ENCODE measurements at places on chromosomes 13 and 19.
A peak's percentile ranks its signal among the peaks of the same experiment; 100 is the strongest.

DNA sequence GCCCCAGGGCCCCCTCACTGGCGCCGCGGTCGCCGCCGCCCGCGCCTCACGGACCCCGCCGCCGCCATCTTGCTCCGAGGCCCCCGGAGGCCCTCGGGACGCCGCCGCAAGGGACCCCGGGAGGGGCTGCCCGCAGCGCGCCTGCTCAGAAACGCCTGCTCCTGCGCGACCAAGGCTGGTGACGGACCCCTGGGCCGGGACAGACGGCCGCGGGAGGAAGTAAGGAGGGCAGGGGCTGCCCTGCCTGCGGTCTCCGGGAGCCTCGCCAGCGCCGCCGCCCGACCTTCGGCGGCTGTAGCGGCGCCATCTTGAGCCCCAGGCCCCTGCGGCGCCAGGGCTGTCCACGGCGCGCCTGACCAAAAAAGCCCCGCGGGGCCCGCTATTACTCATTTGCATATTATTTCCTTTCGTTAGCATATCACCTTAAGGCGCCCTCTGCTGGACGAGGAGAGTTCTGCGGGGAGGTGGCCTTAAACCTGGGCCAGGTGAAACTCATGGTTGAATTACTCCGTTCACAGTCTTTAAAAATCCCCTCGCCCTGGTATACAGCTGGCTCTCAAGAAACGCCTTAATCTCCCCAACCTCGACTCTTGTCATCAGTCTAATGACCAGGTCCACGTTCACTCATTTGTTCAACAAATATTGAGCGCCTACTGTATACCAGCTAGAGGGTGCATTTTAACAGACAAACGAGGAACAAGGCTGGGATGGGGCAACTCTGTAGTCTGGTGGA is at the start of gene REXO1:
REXO1 (minus strand) TSS at position 85 of the 733 bp plus-strand sequence. CDS start 125 bp downstream, outside the sequence.
- peak; percentile 96 for DNase-seq

- no peak for DNase-seq
Measured at GRCh38 chr19:2446381-2446780, 10.4 kb downstream of the LMNB2 start.

GRCh38 chr13:62193919-62194318 is 778.3 kb upstream of the PCDH20 start:
- DNase-seq, result no peak

DNA sequence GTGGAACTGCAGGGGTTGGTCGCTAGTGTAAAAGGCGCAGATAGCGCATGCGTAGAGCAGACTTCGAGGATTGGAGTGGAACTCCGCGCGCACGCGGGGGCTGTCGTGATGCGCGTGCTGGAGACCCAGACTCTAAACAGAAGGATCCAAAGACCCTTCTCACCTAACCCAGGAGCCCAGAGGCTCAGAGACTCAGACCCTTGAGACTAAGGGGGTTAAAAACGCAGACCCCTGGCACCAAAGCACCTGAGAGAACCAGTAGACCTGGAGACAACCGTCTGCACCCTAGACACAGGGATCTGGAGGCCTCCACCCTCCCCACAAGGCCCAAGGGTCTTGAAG is 567 bp upstream of the CTU1 start:
- no peak for DNase-seq

DNA sequence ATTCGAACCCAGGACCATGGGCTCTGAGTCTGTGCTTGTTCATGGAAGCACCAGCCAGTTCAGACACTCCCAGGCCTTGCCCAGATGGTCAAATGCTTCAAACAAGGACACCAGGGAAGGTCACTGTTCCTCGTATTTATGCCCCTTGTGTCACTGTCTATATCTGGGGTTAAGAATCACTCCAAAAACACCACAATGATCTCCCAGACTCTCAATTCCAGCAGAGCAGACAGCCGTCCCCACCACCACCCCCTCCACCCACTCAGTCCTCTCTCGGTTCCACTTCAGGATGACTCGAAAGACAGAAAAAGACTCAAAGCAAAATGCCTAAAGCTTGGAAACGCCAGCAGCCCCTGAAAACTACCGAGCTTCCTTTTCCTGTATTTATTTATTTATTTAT is 79.0 kb downstream of the INSR start:
- no peak for DNase-seq

DNA sequence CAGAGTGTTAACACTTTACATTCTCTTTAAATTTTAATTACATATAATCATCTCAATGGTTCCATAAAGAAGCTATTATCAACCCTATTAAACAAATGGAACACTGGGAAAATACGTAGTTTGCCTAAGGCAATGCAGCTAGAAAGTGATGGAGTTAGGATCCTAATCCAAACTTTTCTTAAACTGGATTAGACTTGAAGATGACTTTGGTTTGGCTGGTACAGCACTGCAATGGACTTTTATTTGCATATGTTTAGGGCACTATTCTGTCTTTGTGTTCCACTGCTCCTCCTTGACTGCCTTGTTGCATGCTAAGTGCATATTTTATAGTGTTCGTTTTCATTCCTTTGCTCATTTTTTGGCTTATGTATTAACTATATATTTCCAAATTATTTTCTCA is 133.5 kb upstream of the UFM1 start:
- DNase-seq, result no peak

DNA sequence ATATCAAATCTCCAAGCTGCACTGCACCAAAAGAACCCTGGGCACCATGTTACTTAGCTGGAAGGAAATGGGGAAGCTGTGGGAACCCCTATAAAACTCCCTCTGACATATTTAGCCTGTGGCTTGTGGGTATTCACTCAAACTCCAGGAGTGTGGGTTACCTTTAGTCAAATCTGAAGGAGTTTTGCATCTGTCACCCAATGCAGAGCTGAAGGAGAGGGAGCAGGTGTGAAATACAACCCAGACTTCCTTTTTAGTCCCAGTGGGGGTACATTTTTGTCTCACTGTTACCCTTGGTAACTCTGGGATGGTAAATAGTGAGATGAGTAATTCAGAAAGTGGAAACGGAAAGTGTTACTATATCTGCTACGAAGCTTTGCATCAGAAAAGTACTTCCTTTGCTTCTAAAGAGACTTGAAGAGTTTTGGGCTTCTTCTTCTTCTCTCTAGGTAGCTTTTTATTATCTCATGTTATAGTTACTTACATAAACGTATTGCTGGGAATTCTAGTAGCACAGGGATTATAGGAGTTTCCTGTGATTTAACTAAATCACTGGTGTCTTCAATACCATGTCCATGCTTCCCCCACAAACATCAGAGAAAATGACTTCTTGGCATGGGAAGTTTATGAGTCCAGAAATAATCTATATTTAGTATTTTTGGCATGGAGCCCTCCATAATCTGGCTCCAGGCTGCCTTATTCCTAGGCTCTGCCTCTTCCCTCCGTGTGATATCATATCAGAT is 105.9 kb downstream of the AKAP11 start:
- DNase-seq, result no peak

- DNase-seq, result no peak
Measured at GRCh38 chr13:23621316-23621645, 51.1 kb downstream of the TNFRSF19 start.

DNA sequence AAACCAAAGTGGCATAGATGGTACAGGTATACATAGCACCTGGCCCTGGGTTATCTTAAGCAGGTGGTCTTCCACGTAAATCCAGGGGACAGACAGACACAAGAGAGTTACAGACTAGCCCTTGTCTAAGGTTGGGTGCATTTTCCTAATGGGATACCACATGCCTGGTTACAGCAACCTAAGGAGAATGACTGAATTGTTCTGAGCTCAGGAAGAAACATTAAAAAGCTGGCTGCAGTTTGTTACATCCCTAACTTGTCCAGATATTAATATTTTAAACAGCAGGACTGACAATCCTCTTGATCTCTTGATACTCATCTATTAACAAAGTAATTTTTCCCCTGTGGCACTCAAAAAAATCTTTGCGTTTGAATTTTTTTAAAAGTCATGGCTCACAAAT is 102.2 kb upstream of the SERP2 start:
- DNase-seq, result no peak

DNA sequence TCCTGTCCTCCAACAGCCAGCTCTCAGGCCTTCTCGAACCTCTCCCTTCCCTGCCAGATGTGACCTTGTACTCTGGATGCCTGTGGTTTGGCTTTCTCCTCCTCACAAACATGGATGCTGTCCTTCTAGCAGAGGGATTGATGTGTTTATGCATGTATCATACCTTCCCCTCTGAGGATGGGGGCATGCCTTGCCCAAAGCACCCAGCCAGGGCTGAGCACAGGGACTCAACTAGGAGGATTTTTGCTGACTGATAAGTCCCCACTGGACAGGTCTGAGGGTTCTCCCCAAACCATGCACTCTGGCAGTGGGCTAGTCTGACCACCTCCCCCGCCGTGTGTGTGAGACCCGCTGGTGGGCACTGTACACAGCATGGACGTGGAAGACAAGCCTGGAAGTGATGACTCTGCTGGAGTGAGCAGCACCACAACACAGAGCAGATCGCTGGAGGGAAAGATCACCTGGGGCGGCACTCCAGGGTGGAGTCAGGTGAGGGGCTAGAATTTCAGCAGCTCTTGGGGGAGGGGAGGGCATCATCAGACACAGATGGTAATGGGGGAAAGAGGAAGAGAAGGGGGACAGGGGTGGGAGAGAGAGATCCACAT is 360.3 kb upstream of the ZNF507 start:
- DNase-seq, result no peak

GRCh38 chr13:110129076-110129475 is 177.9 kb downstream of the COL4A1 start:
- DNase-seq, result no peak

DNA sequence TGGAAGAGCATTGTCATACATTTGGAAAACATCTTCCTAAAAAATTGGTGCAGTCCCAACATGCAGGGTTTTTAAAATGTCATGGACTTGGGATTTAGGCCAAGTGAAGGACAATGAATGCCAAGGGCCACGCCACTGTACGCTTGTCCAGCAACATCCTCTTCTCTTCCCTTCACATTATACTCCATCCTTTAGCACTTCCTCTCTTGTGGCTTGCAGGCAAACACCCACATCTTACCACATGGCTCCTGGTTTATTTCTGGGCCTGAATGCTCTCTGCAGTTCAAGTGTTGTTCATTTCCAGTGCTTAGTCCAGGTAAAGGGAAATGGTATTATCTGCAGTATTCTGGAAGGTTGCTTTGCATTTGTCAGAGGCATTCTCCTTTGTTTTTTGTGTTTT is 45.0 kb downstream of the CBY2 start:
- no peak for DNase-seq

GRCh38 chr19:38685666-38686529 is 38.4 kb downstream of the ACTN4 start:
- DNase-seq, result no peak

GRCh38 chr19:46435009-46435408 is 6.3 kb upstream of the PNMA8C start:
- no peak for DNase-seq

DNA sequence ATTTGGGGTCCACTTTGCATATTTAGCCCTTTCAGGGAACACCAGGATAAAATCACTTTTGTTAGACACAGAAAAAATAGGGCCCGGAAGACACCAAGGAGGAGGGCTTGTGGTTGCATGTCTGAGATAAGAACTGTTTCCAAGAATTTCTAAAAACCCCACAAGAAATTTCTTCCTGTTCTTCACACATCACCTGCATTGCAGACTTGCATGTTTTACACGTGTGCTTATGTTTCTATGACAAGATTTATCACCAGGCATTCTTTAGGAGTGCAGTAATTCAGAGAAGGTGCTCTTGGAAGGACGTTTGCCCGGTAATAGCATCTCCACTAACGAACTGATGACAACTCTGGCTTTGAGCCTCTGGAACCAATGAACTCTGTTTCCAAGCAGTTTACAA is 7.1 kb upstream of the ACTL9 start:
- no peak for DNase-seq

GRCh38 chr19:52140032-52140710 is 433 bp upstream of the ZNF616 start:
- peak; percentile 99 for DNase-seq

DNA sequence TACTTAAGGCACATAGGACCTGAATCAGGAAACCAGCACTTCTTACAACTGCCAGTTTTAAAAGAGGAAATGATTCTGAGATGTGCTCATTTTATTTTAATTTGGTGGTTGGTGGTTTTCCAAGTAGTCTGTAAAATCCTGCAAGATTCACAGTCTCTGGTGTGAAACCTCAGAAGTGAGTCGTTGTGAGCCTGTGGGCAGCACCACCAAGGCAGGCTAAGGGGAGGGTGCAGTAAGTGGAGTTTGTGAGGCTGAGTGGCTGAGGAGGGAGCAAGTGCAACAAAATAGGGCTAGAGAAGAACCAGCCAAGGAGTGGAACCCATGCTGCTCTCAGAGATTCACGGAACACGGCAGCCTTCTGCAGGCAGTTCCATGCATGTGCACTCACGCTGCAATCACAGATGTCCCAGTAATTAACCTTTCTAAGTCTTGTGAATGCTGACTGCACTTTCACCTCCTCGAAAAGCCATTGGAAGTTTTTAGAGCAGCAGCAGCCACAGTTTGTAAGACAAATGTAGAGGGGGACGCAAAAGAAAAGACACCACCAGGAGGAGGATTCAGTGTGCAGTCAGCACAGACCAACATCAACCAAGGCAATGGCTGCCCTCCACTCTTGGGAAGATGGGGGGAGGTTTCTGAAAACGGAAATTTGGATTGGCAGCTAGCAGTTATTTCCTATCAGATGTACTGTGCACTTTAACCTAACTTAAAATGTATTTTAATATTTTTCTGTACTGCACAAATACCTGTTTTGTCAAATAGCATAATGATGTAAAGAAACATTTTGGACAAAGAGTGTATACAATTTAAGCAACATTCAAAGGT is 44.9 kb downstream of the ESD start:
- peak; percentile 3 for DNase-seq

GRCh38 chr13:31980830-31981229 is 50.7 kb upstream of the FRY start:
- no peak for DNase-seq

DNA sequence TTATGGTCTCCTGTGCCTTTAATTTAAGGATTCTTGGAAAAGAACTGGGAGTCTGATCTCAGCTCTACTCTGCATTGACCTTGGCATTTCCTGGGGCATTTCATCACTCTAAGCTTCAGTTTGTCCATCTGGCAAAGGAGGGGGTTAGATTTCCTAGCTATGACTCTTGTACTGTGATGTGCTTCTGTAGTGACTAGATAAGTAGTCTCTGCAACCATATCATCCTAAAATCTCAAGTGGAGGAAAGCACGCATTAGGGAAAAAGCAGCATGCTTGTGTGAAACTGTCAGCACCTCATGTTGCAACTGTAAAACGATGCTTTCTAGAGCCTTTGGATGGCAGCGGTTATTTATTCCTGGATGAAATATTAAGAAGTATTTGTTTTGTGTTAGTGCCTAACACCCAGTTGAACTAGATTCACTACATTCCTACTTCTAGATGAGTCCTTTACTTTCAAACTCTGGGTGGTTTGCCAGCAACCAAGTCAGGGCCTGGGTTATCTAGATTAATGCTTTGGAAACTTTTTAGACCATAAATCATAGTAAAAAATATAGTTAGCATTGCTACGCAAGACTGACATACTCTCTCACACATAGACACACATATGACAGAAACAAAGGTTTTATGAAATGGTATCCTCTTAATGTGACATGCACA is 6.8 kb downstream of the WDFY2 start:
- DNase-seq, result no peak

DNA sequence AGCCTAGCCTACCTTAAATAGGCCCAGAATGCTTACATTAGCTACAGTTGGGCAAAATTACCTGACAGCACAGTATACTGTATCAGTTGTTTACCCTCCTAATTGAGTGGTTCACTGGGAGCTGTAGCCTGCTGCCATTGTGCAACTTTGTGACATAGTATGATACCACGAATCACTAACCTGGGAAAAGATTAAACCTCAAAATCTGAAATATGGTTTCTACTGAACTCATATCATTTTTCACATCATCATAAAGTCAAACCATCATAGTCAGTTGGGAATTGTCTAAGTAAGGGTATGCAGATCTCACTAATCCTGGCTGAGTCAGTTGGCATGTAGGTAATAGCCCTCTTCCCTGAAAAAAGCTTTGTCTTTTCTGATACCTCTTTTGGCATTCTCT is 9.2 kb downstream of the PAN3 start:
- DNase-seq, result no peak

All from stimulated activated CD4-positive, alpha-beta T cell treated with anti-CD3 and anti-CD28 coated beads, Interleukin-15, amount 100 ng/mL, for 1 hour (primary cell).